IPS-NIHi11 (cell line): ENCODE measurements at places on chromosomes 5 and 9.

GRCh38 chr5:59038798-59039295 lies 456.0 kb downstream of the RAB3C start:
- peak; percentile 60 for DNase-seq

DNA sequence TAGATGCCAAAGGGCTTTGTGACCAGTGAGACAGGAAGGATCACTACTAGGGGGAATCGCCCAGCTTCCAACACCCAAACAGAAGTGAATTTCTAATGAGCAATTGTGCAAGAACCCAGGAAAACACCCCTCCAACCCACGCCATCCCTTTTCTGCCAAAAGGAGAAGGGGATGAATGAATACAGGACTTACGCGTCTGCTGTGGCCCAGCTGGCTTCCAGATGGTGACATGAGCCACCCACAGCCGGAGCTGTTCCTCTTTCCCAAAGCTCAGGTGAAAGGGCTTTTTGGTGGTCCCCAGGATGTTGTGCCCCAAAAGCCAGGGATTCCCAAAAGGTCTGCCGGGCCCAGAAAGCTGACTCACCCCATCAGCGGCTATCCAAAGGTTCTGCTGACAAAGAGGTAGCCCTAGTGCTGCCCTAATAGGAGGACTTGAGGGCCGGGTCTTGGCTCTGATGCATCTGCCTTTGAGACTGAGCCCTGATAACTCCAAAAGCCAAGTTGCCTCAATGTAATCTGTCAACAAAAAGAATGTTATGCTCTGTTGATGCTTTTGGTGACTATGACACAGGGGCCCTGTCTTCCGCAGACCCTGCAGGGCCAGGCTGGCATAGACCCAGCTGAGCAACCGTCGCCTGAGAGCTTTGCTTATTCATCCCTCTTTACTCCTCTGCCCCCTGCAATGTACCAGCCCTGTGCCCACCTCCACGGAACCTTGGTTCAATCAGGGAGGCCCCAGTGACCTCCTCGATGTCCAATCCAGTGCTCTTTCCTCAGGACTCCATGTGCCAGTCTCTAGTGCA lies 14.5 kb downstream of the GSN start:
- DNase-seq = no peak

DNA sequence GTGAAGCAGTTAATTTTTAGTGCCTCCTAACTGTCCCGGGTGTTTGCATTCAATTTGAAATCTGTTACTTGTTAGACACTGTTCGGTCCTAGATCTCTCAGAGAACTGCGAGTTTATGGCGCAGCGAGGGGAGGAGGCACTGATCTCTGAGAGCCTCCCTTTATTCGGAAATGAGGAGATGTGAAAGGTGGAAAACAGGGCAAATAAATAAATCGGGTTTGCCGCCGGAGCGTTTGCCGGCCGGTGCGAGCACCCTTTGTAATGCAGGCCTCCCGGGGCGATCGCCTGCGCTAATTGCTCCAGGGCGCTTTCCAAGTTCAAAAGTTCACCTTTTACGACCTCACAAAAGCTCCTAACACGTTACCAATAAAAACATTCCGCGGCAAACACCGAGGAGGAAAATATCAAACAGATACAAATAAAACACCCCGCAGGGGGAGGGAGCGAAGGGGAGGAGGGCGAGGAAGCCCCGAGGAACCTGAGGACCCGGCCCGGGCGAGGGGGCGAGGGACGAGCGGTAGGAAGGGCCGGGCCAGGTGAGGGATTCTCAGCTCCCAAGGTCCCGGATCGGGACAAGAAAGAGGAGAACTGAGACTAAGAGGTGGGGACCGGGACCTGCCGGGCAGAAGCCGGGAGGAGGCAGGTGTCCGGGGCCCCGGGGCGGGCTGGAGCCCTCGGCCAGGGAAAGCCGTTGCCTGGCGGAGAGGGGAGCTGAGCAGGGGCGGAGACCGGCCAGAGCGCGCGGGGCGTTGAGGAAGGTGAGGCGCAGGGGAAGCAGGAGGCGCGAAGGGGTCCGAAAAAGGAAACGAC lies 1.4 kb downstream of the NR6A1 start:
- DNase-seq = peak; percentile 59

GRCh38 chr9:10613419-10613818 lies 617 bp upstream of the PTPRD start:
- DNase-seq = no peak

DNA sequence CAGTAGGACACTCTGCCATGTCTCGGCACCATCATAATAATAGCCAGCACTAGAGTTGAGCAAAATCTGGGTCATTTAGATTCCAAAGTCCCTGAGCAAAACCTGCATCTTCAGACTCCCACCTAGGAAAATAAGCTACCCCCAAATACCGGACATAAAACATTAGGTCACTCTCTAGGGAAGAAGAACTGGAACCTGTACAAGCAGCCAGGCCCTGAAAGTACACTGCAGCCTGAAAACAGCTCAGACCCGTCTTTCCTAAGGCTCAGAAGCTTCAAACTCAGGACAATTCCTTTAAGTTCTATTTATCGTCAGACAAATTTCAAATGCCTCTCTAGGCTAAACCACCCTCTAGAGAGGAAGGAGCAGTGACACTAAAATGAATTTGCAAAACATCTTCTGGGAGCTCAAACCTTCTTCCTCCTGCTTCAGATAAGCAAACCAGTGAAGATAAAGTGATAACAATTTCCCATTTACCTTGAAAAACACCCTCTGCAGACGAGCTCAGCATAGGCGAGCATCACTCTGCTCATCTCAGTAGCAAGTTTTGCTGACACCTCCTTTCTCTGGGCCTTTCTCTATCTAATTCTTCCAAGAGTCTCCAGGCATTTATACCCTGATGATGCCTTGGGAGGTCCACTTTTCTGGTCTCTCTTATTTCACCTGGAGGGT lies 34.0 kb downstream of the ADAM19 start:
- DNase-seq = no peak

GRCh38 chr5:181188700-181189362 lies 16.2 kb downstream of the TRIM7 start:
- DNase-seq = no peak

DNA sequence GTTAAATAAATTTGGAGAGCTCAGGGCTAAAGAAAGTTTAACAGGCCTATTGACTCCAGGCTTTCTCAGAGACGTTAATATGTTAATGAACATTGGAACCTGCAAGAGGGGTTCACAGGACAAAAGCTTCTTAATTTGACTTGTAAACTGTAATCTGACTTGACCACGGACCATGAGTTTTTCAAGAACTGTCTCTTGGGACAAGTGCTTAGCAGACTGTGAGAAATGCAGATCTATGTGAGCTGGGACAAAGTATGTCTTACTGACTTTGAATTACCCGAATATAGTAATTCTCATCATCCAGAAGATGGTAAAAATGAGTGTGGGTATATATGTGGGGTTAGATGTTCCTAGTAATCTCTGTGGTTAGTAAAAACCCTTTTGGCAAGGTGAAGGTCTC lies 186.6 kb downstream of the ATP10B start:
- no peak for DNase-seq

GRCh38 chr9:33297432-33297831 lies 7.1 kb downstream of the NFX1 start:
- DNase-seq = no peak

GRCh38 chr9:24824607-24825006 lies 278.9 kb upstream of the IZUMO3 start:
- no peak for DNase-seq

- peak; percentile 41 for DNase-seq
These were observed 850.2 kb upstream of the NUDT12 start for GRCh38 chr5:104412649-104413240.

- DNase-seq = no peak
These were observed 351.5 kb downstream of the GADD45G start for GRCh38 chr9:89956331-89956730.

DNA sequence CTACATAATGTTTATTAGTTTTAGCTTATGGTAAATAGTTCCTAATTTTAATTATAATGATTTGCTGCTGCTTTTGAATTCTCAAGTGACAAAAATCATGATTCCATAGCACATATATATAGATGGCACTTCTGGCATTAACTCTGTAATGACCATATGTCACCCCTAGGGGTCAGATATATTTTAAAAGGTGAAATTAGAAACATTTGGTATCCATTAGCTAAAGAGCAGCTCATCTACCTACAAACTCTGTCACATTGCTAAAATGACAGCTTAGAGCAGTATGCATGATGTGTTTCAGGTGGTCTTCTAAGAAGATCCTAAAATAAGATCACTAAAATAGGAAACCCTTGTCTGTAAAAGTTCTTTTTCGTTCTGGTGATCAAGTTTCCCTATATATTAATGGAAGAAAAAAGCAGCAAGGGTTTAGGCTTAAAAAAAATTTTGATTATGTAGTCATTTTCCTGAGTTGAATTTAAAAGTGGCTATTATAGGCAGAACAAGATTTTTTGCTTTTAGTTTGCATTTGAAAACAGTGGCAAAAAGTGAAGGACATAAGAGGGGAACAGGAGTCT lies 157.7 kb upstream of the POU5F2 start:
- DNase-seq = peak; percentile 14

GRCh38 chr9:135840539-135840938 lies 66.8 kb downstream of the CAMSAP1 start:
- DNase-seq = no peak

DNA sequence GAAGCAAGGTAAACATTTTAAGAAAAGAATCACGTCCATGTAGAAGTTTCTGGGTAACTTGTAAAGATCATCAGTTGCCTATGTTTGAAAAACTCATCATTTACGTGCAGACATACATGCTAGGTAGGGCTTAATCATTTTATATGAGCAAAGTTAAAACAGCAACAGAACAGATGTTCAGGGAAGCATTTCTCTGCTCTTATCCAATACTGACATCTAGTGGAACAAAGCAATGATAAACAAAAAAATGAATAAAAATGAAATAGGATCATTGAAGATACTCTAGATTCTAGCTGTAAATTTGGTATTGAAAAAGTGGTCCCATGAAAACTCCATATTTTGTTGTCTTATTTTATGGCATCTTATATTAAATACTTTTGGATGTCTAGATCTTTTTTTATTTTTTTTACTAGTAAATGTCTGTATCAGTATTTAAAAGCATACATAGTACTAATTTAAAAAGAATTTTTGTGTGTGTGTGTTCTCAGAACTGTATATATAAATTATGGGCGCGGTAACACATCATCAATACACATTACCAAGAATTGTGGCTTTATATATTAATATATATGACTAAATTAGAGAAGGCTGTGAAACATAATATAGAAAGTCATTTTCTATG lies 1050.2 kb downstream of the CDH12 start:
- DNase-seq = peak; percentile 19

- DNase-seq = no peak
These were observed 3.6 kb upstream of the SARDH start for GRCh38 chr9:133741716-133742115.

- DNase-seq = no peak
These were observed 20.2 kb downstream of the HAVCR1 start for GRCh38 chr5:157038568-157039187.

GRCh38 chr5:144308906-144309670 lies 138.4 kb downstream of the KCTD16 start:
- no peak for DNase-seq

- DNase-seq = no peak
These were observed 80.4 kb upstream of the ADAMTSL1 start for GRCh38 chr9:18393340-18394130.

DNA sequence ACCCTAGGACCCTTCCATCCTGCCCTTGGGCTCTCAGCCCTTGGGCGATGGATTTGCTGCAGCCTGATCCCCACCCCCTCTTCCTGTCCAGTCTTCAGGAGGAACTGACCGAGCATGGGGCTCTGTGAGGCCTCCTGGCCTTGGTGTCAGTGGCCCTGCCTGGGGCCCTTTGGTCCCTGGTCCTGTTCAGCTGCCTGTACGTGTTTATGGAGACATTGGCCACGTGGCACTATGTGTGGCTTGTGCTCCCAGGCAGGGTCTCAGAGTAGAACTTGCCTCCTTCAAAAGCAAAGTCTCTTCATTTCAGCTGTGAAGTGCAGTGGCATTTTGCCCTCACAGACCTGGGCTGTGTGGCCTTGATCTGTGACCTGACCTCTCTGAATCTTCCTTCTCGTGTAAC lies 11.1 kb downstream of the FCN2 start:
- no peak for DNase-seq

GRCh38 chr9:16519001-16519400 lies 351.5 kb downstream of the BNC2 start:
- DNase-seq = peak; percentile 40

- peak; percentile 10 for DNase-seq
These were observed 148.2 kb downstream of the CAAP1 start for GRCh38 chr9:26744191-26744965.

GRCh38 chr5:154683101-154683880 lies 71.9 kb upstream of the LARP1 start:
- DNase-seq = no peak

DNA sequence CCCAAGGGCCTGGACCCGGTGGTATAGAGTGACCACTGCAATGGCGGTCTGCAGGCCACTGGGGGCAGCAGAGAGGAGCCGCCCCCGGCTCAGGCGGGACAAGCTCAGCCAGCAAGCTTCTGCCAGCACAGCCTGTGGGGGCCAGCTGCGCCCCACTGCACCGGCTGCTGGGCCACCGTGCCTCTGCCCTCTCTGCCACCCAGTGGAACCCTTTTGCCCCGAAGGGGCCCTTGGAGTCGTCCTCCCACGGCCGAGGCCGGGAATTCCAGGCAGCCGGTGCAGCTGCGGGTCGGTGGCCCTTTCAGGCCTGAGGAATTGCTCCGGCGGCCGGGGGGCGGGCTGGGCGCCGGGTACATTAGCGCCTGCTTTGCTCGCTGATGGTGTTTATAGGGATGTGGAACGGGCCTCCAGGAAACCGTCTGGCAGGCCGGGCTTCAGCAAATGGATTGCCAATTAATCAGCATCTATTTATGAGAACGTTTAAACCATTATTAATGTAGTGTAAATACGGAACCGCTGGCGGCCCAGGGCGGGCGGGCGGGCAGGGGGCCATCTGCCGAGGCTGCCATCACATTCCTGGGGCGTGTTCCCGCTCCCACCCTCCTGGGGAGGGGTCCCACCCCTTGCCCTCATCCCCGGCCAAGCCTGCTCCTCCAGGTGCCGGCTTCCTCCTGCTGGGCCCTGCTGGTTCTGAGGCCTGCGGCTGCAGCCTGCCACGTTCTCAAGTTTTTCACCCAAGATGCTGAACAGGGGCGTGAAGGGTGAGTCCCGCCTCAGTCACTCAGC lies 127.4 kb downstream of the BARX1 start:
- peak; percentile 92 for DNase-seq

DNA sequence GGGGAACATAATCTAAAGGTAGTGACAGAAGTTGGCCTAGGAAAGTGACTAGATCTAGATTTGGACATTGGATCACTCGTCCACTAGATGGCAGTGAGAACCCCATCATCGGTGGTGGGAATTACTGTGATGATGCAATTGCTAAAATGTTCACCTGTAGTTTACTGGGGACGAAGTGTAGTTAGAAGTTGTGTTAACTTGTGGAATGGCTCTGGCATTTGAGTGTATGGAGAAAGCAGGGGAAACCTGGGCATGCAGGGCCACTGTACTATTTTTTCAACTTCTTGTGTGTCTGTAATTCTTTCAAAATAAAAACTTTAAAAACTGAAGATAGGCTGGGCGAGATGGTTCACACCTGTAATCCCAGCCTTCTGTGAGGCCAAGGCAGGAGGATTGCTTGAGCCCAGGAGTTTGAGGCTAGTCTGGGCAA lies 75.5 kb downstream of the PHAX start:
- DNase-seq = peak; percentile 88

- DNase-seq = no peak
These were observed 15.6 kb downstream of the MLLT3 start for GRCh38 chr9:20606652-20607051.

- DNase-seq = no peak
These were observed 479.8 kb downstream of the DIRAS2 start for GRCh38 chr9:90162819-90163218.
